ENCODE measurements at places on chromosomes 16 and 17.

DNA sequence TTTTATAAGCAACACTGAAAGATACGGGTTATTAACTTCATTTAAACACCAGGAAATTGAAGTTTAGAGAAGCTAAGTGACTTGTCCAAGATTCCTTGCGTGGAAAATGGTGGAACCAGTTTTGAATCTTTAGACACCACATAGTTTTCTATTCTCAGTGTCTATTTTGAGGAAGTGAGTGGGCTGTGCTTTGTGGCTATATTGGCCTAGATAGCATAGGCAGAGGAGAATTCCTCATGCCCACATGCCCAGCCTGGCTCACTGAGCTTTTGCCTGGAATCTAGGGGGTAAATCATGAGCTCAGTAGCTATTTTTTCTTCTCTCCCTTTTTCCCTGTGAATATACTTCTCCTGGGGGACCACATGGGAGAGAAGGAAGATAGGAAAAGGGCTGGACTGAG, 431.3 kb downstream of the HS3ST3B1 start:
- no peak for DNase-seq

- no peak for DNase-seq
Observed at GRCh38 chr17:58248955-58249269, 10.5 kb downstream of the LPO start.

GRCh38 chr16:65222049-65222448, 100.2 kb upstream of the CDH11 start:
- no peak for DNase-seq

GRCh38 chr17:40819528-40820125, 2.8 kb downstream of the KRT10 start:
- no peak for DNase-seq

DNA sequence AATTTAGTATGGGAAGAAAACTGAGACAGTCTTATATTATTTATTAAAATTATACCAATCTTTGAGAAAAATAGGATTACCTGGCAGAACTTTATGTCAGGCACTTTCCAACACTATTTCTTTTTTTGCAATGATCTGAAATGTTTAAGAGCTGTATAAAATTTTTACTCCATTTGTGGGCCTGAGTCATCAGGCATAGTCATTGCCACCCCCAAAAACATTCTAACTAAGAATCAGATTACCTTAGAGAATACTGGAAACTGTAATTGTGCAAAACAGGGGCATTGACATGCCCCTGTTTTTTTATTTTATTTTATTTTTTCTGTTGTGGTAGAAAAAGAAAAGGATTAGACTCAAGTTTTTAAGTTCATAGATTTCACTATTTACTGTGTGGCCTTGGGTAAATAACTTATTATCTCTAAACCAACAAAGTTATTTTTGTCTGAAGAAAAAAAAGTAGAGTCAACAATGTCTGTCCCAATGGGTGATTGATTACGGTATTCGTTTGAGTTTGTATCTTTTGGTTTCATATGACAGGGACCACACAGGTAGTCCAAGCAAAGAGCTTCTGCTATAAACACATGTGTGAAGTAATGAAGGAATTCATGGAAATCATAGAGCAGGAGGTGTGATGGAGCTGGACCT, 24.6 kb downstream of the VAT1L start:
- no peak for DNase-seq

DNA sequence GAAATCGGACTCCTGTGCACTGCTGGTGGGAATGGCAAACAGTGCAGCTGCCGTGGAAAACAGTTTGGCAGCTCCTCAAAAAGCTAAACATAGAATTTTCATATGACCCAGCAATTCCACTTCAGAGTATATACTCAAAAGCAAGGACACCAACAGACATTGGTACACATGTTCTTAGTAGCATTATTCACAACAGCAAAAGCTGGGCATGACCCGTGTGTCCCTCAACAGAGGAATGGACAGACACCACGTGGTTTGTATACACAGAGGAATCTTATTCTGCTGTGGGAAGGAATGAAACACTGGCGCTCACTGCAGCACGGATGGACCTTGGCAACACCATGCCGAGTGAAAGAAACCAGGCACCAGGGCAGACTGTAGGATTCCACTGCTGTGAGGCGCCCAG, 16.0 kb downstream of the NPTX1 start:
- DNase-seq: no peak
